ENCODE measurements at places on chromosomes 12 and 14.

- DNase-seq = peak; percentile 38
These were observed 366.0 kb upstream of the DDHD1 start for GRCh38 chr14:53519137-53519536.

DNA sequence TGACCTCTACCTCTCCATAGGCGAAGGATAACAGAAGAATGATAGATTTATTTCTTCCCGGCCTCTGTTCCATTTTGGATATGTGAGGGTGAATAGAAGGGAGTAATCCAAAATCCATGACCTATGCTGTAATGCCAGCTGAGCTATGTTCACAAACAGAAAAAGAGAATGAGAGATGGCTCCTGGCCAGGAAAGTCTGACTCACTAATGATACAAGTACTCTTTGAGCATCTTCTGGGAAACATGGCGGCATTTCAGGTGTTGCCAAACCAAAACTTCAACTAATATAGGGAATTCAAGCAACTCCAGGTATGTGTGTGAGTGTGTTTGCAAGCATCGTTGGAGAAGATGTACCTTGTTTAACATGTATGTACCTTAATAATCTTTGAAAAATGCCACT, 55.1 kb downstream of the MED13L start:
- peak; percentile 95 for DNase-seq

- DNase-seq = peak; percentile 33
These were observed 304.8 kb upstream of the OR4E1 start for GRCh38 chr14:21978184-21978998.

DNA sequence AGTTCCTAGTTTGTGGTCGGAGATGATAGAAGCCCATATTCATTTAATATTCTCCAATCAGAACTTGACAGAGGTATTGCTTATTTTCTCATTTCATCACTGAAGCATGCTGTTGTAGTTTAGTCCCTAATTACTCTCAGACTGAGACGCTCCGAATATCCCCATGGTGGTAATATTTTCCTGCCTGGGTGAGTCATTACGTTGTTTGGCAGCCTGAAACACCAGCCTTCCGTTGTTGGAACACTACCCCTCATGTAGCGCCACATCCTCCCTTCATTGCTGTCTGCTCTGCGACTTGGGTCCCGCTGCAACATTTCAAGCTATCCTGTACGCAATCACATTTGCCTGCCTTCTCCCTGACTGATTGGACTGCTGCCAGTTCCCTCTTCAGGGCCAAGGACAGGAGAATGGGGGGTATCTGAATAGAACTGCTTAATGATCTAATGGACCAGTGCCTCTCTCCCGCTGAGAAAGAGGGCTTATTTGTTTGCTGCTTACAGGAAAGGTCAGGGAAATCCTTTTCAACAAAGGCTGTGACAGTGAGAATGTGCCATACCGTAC, 369.1 kb downstream of the NPAS3 start:
- DNase-seq = peak; percentile 91

DNA sequence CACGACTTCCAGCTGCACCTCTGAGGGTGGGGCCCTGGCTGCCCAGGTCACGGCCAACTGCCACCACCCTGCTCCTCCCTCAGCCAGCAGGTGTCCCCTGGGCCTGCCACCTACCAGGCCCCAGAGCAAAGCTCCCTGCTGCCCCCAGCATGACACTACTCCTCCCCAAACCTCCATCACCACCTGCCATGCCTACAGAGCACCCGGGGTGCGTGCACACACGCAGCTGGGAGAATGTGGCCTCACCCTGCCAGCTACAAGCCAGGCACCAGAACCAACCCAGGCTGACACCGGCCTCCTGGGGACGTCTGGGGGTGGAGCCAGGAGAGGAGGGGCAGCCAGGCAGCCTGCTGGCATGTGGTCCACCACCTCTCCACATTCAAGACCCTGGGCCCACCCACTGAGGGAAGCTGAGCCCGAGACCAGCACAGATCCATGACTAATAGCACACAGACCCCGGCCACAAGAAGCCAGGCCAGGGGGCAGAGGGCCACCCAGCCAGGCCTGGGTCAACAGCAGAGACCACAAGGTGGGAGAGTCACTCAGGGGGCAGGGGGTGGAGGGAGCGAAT, 3.4 kb downstream of the JAG2 start:
- no peak for DNase-seq

- DNase-seq = peak; percentile 29
These were observed 48.3 kb downstream of the HNRNPC start for GRCh38 chr14:21220874-21221477.
